LHCN-M2 (cell line): ENCODE measurements at places on chromosomes 6 and 20. TPM values are rescaled to one million over a fixed set of nuclear protein-coding genes. Genes with fewer than 3 reads are reported as not detected.

Gene BNIP5
- total RNA-seq, result not detected in 2 replicates

Gene MYH7B
- total RNA-seq, result 0.06 TPM in 1 of 2 replicates, not detected in the other

Gene MRPL2
- 11.5 and 19.4 TPM in 2 replicates for total RNA-seq

Gene SAMD10
- 1.2 and 3.1 TPM in 2 replicates for total RNA-seq

Gene SGK2
- total RNA-seq, result not detected in 2 replicates

Gene CST3
- total RNA-seq, result 356 and 431 TPM in 2 replicates

Gene GNAS-AS1
- total RNA-seq, result 0.11 TPM in 1 of 2 replicates, not detected in the other

Gene CST4
- not detected in 2 replicates for total RNA-seq

Gene KIAA0408
- total RNA-seq, result 2.4 and 5.0 TPM in 2 replicates

Gene NKAIN4
- total RNA-seq, result not detected in 2 replicates

Gene GHRH
- total RNA-seq, result not detected in 2 replicates

Gene PRPH2
- total RNA-seq, result 2.1 and 2.6 TPM in 2 replicates

Gene SLC35D3
- not detected in 2 replicates for total RNA-seq

Gene GSTA1
- not detected in 2 replicates for total RNA-seq

Gene KHDRBS2
- total RNA-seq, result not detected in 2 replicates

Gene SFTA2
- total RNA-seq, result not detected in 2 replicates

Gene C20orf202
- not detected in 2 replicates for total RNA-seq

Gene IMPG1
- total RNA-seq, result not detected in 2 replicates

Gene UBR2
- total RNA-seq, result 16.8 and 19.2 TPM in 2 replicates

Gene SAPCD1
- 1.5 and 2.7 TPM in 2 replicates for total RNA-seq

Gene PLAGL2
- total RNA-seq, result 3.3 and 4.6 TPM in 2 replicates

Gene PI3
- not detected in 2 replicates for total RNA-seq

Gene ESR1
- 0.23 and 0.58 TPM in 2 replicates for total RNA-seq

Gene CASS4
- 1.2 and 3.8 TPM in 2 replicates for total RNA-seq

Gene PDYN
- not detected in 2 replicates for total RNA-seq

Gene XKR7
- total RNA-seq, result under 0.01 TPM in 1 of 2 replicates, not detected in the other

Gene B3GALT4
- 0.06 and 0.19 TPM in 2 replicates for total RNA-seq

Gene RAB5IF
- total RNA-seq, result 114 and 120 TPM in 2 replicates

Gene CST2
- total RNA-seq, result not detected in 2 replicates

Gene LRRN4
- not detected in 2 replicates for total RNA-seq

Gene CDSN
- total RNA-seq, result not detected in 2 replicates

Gene HSPA1L
- total RNA-seq, result 0.71 and 1.5 TPM in 2 replicates

Gene ARHGAP18
- 96.8 and 101 TPM in 2 replicates for total RNA-seq

Gene SLA2
- total RNA-seq, result 0.19 TPM in 1 of 2 replicates, not detected in the other

Gene HLA-DRA
- 0.38 and 1.0 TPM in 2 replicates for total RNA-seq

Gene CRISP3
- total RNA-seq, result not detected in 2 replicates

Gene EEF1A1
- 9,526 and 10,102 TPM in 2 replicates for total RNA-seq

Gene RIPPLY2
- not detected in 2 replicates for total RNA-seq

Gene TTLL9
- total RNA-seq, result not detected in 2 replicates

Gene BAK1
- 18.5 and 19.3 TPM in 2 replicates for total RNA-seq

Gene SYTL3
- 9.5 and 13.8 TPM in 2 replicates for total RNA-seq

Gene FRK
- total RNA-seq, result 1.9 and 2.9 TPM in 2 replicates

Gene OR2J3
- not detected in 2 replicates for total RNA-seq

Gene PHACTR1
- total RNA-seq, result 11.0 and 12.0 TPM in 2 replicates

Gene DUSP15
- 0.11 TPM in 1 of 2 replicates, not detected in the other for total RNA-seq

Gene HAO1
- not detected in 2 replicates for total RNA-seq

Gene HDDC2
- total RNA-seq, result 76.6 and 91.4 TPM in 2 replicates
